ENCODE measurements at places on chromosomes 16 and 17.

GRCh38 chr16:46908540-46909372, 24.6 kb downstream of the GPT2 start:
- peak; percentile 79 for DNase-seq

- no peak for DNase-seq
Observed at GRCh38 chr17:78661093-78661770, 84.0 kb upstream of the DNAH17 start.

- DNase-seq = no peak
Observed at GRCh38 chr16:25608002-25608401, 83.8 kb upstream of the HS3ST4 start.

- no peak for DNase-seq
Observed at GRCh38 chr17:38353086-38353604, 1.5 kb downstream of the SOCS7 start.

DNA sequence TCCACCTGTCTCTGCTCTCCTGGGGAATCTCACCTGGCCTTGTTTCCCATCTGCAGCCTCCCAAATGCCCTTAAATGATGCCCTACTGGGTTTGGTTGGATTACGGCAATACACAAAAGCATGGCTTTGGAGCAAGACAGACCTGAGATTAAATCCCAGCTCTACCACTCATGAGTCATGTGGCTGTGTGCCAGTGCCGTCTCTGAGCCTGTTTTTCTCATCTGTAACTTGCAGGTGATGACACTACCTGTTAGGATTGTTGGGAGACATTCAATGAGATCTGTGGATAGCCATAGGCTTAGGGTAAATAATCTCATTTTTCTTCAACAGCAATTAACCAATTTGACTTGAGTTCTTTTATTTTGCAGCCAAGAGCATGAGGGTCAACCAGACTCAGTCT, 240.3 kb downstream of the MAF start:
- no peak for DNase-seq

GRCh38 chr17:42111871-42112551, 503 bp downstream of the DHX58 start:
- DNase-seq = peak; percentile 77

- DNase-seq = no peak
Observed at GRCh38 chr17:82590881-82591539, 57.2 kb downstream of the WDR45B start.

GRCh38 chr16:75011634-75012307, 12.9 kb downstream of the ZNRF1 start:
- DNase-seq = peak; percentile 70

DNA sequence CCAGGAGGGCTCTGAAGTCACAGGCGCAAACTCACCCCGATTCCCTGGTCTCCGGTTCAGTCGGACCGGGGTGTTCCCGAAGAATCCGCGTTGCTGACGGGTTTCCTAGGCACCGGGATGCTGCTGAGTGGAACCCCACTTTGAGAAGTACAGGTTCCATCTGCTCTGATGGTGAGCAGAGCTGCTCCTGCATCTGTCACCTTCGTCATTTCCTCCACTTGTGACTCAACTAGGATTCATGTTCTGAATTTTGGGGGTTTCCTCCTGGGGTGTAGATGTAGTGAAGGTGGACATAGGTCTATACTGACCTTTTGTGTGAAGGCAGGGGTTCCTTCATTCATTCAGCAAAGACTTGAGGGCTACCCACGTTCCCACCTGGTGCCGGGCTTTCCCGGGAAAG, 25.0 kb downstream of the LGALS3BP start:
- DNase-seq = no peak

- no peak for DNase-seq
Observed at GRCh38 chr17:11921296-11921695, 76.0 kb downstream of the ZNF18 start.

DNA sequence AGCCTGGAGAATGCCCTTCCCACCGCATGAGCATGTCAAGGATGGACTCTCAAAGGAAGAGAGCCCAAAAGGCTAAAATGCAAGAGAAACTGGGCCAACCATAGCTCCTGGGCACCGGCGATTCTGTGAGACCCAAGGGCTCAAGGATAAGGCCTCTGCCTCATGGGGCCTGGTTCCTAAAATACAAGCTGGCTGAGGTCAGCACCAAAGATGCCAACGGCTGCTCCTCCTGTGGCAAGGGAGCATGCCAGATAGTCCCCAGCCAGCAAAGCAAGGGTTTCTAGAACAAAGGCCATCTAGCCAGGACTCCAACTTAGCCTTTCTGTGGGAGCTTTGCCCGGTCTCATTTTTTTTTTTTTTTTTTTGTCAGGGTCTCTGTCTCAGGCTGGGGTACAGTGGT, 20.1 kb downstream of the GPRC5B start:
- no peak for DNase-seq

GRCh38 chr17:28725660-28726225, 290 bp downstream of the TLCD1 start:
- DNase-seq = peak; percentile 94

DNA sequence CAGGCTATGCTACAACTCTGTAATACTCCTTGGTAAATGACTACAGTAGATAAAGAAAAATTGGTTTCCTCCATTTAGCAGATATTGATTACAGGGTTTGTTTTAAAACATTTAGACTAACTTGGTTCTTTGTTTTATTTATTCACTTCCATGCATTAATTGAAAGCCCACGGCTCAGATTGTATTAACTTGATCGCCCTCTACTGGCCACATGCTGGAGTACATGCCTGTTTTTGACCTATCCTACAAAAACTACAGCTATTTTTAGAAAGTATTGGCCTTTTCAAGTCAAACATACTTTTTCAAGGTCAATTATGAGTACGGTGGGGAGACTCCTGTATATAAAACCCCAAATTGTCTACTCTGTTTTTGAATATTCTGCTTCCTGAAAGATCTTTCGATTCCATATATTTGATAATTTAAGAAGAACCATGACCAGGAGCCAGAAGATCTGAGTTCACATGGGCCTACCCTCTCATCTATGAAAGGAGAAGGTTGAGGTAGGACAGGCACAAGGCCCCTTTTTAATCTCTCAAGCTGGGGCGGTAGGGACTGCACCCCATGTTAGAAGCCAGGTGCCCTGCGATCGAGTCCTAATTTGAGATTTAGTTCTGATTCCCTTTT, 51.8 kb downstream of the CA10 start:
- no peak for DNase-seq

DNA sequence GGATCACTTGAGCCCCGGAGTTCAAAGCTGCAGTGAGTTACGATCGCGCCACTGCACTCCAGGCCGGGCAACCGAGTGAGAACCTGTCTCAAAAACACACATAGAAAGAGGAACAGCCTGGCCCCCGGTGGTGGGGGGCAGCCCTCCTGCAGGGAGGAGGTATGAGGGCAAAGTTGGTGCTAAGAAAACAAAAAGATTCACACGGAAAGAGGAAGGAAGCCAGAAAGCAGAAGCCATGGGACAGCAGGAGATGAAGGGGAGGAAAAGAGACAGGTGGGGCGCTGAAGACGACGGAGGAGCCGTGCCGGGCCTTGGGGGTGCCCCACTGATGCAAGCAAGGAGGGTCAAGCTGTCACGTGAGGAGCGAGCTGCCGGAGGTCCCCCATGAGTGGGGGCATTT, 8.2 kb upstream of the C16orf74 start:
- DNase-seq = no peak

GRCh38 chr16:72908362-72909167, 139.4 kb downstream of the ZFHX3 start:
- no peak for DNase-seq

- no peak for DNase-seq
Observed at GRCh38 chr16:47046726-47047523, 73.5 kb upstream of the DNAJA2 start.

DNA sequence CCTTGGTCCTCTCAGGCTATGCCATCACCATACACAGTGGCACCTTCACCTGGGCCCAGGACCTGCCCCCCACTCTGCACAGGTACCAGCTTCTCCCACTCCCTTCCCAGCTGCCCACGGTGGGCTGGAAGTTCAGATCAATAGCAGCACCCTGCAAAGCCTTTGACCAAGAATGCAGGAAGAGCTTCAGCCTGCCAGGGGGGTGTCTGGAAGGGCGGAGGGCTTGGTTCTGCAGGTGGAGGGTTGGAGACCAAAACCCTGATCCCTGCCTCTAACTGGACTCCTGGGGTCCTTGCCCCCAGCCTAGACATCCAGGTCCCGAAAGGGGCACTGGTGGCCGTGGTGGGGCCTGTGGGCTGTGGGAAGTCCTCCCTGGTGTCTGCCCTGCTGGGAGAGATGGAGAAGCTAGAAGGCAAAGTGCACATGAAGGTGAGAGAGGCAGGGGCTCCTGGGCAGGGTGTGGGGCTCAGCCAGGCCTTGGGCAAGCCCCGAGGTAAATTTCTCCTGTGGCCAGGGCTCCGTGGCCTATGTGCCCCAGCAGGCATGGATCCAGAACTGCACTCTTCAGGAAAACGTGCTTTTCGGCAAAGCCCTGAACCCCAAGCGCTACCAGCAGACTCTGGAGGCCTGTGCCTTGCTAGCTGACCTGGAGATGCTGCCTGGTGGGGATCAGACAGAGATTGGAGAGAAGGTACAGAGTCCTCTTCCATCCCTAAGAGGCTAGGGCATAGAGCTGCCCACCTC, 34.3 kb downstream of the ABCC3 start:
- no peak for DNase-seq

GRCh38 chr17:71098071-71098470, 928.7 kb downstream of the KCNJ2 start:
- no peak for DNase-seq

DNA sequence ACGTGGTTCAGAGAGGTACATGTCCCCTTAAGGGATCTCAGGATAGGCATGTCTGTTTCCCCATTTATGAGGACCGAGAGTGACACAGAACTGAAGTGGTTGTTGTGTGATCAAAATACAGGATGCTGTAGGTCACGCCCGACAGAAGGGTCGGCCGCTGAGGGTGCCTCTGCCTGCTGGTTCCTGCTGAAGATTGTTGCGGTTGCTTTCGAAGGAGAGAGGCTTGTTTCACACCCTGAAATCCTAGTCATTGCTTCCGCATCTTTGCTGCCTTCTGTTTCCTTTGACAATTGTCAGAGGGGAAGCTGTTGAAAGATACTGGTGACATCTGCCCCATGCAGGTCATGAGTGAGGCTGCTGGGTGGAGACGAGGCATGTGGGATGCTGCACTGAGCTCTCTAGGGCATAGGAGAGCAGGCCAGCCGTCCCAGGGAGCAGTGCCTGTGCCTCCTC, 3.8 kb upstream of the NAT9 start:
- DNase-seq = peak; percentile 75

GRCh38 chr16:9525037-9525436, 433.6 kb downstream of the HAPSTR1 start:
- no peak for DNase-seq

DNA sequence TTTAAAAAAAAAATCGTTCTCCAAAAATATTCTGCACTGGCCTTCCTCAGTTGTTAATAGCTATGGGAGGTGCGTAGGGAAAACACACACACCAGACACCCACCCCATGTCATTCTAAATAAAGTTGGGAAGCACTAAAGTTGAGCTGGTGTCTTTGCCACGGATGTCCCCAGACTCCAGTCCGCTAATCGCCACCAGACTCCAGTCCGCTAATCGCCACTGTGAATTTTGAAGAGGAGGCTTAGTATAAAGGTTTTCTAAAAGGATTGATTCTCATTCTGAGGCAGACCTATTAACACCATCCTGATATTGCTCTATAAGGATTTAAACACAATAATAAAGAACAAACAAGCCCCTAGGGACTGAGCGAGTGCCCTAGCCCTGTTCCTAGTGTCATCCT, 22.7 kb upstream of the CPSF4L start:
- no peak for DNase-seq

- no peak for DNase-seq
Observed at GRCh38 chr16:60682219-60682618, 1354.0 kb downstream of the CDH8 start.

GRCh38 chr17:13702266-13702665, 100.5 kb upstream of the HS3ST3A1 start:
- DNase-seq = no peak

DNA sequence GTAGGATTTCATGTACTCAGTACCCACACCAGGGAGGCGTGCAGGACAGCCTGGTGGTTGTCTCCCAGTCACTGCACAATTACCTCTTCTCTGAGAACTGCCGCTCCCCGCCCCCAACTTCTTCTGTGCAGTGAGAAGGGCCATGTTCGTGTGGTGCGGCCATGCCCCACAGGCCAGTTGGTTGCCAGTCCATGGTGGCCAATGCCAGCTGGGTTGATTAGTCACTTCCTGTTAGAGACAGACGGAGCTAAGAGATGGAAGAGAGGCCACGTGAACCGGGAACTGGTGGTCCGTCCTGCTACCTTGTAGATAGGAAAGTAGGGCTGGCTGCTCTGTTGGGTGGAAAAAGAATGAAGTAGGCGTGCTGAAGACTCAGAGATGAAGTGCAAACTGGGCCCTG, 206.5 kb downstream of the ABCC12 start:
- DNase-seq = no peak

DNA sequence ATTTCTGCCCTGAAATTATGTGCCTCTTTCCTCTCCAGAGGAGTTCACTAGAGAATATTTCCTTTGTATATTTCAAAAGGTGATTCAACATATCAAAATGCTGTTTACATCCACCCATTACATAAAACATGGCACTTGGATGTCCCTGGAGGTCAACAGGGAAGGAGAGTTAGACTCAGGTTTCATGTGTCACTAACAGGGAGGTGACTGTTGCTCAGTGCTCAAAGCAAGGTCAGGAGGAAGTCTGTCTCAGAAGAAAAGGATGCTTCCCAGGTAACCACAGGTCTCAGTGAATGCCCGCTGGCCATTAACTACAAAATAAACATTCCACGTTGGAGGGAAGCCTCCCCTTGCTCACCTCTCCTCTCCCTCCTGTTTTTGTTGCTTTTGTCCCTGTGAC, 198.6 kb downstream of the AXIN2 start:
- no peak for DNase-seq

DNA sequence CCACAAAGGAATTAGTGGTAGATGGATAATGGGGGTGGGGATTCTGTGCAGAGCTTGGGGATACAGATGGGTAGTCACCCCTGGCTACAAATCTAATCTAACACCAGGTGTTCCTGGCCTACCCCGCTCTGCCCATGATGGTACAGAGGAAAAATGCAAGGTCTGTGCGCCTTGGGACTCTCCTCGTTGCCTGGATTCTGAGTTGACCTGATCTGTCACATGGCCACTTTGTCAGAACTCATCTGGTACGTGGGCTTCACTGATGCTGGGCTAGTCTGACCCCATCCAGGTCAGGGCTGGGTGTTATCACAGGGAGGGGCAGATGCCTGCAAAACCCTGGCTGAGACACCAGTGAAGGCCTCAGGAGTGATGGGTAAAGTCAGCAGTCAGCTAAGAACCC, 5.2 kb downstream of the ZNF764 start:
- no peak for DNase-seq

DNA sequence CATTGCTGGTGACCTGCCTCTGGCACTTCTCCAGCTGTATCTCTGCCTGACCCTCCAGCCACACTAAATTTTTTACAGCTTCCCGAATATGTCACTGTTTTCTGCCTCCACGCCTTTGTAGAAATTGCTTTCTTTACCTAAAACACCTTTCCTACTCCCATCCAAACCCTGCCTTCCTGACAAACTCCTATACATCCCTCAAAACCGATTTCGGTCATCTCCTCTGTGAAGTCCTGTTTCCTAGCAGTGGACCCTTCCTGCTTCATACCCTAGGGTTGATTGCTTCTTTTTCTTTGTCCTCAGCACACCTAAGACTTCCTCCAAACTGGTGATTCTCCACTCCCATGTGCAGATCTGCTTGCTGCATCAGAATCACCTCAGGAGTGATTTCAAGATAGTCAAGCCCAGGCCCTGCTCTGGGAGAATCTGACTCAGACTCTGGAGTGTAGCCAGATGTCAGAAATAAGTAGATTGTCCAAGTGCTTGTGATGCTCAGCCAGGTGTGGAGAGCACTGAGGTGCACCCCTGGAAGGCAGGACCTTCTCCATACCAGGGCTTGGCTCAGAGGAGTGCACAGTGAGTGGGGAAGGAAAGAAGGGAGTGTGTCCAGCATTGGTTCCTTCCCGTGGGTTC, 184.2 kb downstream of the COPRS start:
- DNase-seq = peak; percentile 44
